A172 (cell line): ENCODE measurements at places on chromosomes 5 and 9.

GRCh38 chr9:137813651-137814415 lies 63.7 kb upstream of the CACNA1B start:
- DNase-seq, result no peak

GRCh38 chr5:62732677-62733121 lies 154.1 kb downstream of the LRRC70 start:
- DNase-seq, result no peak

- DNase-seq, result no peak
Observed at GRCh38 chr9:126283799-126284465, 42.7 kb upstream of the MVB12B start.

- no peak for DNase-seq
Observed at GRCh38 chr9:124929464-124929863, 11.4 kb downstream of the GOLGA1 start.

GRCh38 chr5:172855597-172856292 lies 21.7 kb downstream of the ERGIC1 start:
- DNase-seq, result no peak

DNA sequence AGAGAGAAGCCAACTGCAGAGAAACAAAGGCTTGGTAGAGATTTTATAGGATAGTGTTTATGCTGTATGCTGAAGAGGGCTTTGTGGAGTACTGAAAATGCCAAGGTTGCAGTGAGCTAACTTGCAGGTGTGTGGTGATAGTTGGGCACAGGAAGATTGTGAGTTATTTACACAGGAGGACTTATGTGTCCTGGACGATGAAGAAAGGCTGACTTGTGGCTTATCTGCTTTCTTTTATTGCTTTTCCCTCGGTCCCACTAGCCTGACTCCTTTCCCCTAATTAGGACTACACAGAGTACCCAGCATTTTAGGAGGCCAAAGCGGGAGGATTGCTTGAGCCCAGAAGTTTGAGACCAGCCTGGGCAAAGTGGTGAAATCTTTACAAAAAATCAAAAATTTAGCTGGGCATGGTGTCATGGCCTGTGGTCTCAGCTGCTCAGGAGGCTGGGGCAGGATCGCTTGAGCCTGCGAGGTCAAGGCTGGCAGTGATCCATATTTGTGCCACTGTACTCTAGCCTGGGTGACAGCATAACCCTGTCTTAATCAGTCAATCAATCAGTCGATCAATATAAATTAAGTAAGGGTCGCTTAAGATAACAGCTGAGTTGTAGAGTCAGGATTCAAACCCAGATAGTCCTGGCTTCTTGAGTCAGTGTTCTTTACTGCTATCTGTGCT lies 61.9 kb downstream of the UBE2R2 start:
- no peak for DNase-seq

DNA sequence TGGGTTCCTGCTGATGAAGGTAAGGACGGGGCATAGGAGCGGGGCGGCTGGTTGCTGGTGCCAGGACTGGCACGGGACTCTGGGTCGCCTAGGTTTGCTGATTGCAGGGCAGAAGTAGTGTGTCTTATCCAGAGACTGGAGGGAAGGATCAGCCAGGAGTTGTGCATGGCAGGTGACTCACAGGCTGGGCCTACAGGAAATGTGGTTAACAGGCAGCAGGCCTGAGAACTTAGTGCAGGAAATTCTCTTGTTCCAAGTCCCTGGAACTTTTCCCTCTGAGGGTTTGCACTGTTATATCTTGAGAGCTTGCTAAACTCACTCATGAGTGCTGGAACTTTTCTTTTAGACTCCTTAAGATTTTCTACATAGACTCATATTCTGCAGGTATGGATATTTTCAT lies 95.1 kb downstream of the ANXA2R start:
- peak; percentile 97 for DNase-seq

DNA sequence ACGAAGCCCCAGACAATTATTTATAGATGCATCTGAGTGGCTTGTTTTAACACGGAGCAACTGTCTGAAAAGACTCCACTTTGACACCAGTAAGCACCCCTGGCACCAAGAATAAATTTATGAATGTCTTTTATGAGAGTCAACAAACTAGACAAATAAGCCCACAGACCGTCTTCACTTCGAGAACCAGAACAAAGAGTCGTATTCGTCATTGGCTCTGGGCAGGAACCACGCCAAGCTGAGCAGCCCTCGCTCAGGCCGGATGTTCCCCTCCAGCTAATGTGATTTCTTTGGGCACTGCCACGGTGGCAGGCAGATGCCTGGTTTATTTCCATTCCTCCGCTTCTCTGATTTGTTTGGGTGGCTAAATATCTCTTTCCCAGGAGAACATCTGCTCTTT lies 91.9 kb upstream of the STC2 start:
- no peak for DNase-seq

DNA sequence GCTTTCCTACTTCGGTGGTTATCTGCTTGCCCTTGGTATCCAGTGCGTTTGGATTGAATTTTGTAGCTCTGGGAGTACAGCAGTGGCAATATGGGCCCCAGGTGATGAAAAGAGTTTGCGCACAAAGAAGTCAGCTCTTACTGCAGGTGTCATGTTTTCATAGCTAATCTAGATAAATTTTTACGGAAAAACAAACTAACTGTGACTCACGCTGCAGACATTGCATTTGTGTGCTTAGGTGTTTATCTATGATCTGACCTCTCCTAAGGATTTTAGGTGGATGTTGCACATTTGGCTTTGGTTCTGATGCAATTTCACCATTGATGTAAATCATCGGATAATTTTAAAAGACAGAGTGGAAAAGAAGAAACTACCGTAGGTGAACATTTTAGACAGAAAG lies 92.1 kb downstream of the VCAN start:
- DNase-seq, result no peak

GRCh38 chr5:125602184-125602583 lies 821.0 kb upstream of the GRAMD2B start:
- DNase-seq, result no peak

DNA sequence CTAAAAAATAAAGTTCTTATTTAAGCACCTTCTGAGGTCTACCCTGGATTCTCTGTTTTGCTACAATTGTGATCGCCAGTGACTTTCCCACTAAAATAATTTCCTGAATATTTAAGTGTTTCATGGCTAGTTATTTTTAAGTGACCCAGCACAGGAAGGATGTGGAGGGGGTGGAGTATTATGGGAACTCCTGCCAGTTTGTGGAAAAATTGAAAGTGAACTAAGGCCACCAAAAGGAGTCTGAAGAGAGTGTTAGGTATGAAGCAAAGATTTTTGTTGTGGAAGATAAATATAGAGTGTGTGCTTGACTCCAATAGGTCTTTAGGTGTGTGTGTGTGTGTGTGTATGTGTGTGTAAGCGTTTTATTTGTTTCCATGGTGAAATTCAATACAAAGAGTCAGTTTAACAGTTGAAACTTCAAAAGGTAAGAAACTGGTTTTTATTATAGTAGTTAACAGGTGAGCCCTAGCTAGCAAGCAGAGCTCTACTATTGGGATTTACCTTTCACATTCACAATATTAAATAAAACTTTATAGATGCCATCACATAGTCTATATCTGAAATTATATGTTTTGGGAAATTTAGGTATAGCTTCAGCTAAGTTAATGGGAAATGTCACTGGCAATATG lies 25.6 kb downstream of the RASGRF2 start:
- no peak for DNase-seq

DNA sequence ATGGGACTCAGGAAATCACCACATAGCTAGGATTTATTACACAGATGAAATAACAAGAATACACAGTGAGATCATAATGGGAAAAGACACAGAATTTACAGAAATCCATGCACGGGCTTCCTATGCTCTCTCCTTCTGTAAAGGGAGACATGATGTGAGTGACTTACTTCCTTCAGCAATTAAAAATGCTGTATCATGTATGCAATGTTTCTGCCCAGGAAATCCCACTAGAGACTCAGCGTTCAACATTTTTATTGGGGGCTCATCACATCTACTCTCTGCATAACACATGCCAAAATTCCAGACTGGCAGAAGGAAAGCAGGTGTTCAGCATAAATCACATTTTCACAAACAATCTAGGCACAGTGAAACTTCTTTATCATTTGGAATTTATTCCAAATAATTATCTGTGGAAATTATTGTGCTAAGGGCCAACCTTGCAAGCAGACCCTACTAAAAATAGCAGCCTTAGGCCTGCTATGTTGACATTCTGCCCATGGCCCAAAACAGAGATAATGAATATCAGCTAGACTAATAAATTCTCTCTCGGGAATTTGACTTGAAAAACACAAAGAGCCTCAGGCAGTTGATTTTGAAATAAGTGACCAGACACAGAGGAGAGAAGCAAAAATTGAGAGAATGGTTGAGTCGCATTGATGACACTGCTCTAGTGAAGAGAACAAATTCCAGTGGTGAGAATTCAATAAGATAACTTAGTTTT lies 31.4 kb upstream of the SELENOP start:
- no peak for DNase-seq

DNA sequence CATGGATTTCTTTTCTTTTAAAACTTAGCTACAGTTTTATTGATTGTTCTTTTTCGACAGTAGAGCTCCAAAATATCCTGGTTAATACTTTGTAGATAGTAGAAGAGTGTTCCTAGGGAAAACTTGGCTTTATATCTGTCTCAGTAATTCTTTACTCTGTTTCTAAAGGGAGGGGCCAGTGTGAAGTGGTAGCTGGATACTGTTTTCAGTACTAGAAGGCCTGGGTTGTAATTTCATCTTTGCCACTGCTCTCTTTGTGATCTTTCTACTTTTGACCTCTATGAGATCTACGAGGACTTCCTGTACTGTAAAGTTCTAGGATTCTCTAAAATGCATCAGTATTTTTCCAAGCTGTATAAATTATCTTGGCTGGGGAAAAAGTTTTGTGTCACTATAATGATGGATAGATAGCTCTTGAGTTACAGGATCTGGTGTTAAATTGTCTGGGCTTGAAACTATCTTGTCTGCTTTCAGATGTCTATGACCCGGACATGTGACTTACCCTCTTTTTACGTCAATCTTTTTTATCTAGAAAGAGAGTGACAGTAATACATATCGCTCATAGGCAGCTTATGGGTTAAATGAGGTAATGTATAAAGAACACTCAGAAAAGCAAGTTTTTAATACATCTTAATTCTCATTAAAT lies 53.6 kb downstream of the PRR16 start:
- no peak for DNase-seq

DNA sequence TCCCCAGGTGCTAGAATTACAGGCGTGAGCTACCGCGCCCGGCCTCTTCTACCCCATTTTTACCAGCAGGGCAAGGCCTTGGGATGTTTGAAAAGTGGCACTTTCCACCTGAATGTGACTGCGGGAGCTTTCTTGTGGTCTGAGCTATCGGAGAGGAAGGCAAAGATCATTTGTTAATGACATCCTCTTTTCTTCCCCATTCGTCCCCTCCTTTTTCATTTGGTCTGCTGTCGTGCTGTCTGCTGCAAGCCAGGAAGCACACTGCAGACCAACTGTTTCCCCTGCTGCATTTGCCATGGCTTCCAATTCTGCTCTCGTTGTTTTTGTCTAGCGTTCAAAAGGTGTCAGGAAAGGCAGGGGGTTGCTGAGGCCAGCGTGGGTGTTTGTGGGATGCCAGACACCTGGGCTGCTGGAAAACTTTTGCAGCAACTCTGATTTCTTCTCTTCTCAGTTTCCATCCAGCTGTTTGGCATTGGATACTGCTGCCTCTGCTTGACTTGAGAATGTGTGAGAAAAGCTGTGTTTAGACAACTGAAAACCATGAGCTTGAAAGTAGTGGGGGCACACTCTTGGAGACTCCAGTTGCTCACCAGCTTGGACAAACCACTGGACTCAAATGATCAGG lies 196.4 kb upstream of the MSX2 start:
- no peak for DNase-seq

DNA sequence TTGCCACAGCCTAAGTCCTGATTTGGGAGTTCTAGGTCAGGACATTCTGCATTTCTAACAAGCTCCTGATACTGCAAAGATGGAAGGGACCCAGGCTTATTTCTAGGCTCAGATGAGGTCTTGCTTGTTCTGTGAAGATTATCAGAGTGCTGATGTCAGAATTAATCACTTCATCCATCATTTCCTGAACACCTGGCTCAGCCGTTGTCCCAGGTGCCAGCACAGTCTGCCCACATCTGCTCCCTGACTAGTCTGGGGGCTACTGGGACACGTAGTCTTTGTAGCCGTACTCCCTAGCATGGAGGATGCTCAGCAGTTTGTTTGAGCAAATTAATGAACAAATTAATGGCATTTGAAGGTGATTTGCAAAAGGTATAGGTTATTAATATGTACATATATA lies 17.9 kb upstream of the SPINK4 start:
- DNase-seq, result no peak

DNA sequence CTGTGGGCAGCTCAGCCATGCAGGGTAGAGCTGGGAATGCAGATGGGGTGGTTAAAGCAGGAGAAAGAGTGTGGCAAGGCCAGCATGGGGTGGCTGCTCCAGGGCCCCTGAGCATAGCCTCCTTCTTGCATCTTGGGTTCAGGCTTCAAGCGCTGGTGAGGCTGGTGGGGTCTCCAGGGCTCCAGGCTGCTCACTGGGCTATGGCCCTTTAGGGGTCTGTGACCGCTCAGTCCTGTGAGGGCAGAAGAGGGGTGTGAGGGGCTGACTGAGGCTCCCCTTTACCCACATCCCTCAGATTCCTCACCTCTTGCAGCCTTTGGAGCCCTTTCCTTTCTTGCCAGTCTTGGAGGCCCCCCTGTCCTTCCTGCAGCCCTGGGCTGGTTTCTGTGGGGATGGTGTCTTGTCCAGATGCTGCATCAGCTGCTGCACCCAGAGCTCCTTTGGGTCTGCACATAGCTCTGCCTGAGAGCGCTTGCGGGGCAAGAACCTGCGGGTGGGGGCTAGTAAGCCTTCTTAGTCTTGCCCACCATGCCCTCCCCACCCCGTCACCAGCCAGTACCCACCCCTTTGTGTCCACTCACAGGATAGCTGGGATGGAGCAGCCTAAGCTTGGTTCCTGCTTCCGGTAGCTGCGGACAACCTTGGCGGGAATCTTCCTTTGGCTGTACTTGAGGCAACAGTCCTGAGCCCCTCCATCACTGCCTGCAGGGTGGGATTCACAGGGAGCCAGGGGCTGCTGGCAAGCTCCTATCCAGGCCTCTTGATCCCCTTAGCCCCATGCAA lies 549 bp downstream of the CCL21 start:
- no peak for DNase-seq

DNA sequence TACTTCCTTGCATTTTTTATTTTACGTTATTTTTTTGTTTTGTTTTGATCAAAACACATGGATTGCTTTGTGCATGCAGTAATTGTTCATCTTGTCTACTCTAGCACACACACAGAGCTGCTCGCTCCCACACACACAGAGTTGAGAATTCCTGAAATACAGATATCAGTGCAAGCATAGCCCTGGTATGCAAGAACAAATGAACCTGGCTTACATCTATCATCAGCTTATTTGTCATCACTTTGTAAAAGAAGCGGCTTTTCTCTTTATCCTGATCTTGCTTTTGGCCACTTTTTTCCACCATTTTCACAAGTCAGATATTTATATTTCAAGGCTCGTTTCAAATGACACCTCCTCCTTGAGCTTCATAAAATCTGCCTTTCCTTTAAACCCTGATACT lies 1435.7 kb downstream of the MAT2B start:
- no peak for DNase-seq

- no peak for DNase-seq
Observed at GRCh38 chr9:40927260-40927631, 201.2 kb downstream of the FOXD4L6 start.

GRCh38 chr5:139635606-139636206 lies 12.4 kb upstream of the CXXC5 start:
- DNase-seq, result peak; percentile 98

- peak; percentile 23 for DNase-seq
Observed at GRCh38 chr9:113798062-113799030, 77.8 kb upstream of the ZNF618 start.

GRCh38 chr5:170171811-170172210 lies 61.0 kb upstream of the C5orf58 start:
- no peak for DNase-seq

- DNase-seq, result no peak
Observed at GRCh38 chr9:111832449-111832848, 37.7 kb upstream of the SHOC1 start.

GRCh38 chr5:146751781-146752401 lies 126.7 kb downstream of the PPP2R2B start:
- DNase-seq, result no peak
